ENCODE measurements at places on chromosomes 7 and 10. TPM values are rescaled to one million over a fixed set of nuclear protein-coding genes. Genes with fewer than 3 reads are reported as not detected.

MMD2 gene
- polyA plus RNA-seq = not detected

PNLIPRP2 gene
- 0.41 TPM for polyA plus RNA-seq

SFTPD gene
- polyA plus RNA-seq = 1.5 TPM

DNA sequence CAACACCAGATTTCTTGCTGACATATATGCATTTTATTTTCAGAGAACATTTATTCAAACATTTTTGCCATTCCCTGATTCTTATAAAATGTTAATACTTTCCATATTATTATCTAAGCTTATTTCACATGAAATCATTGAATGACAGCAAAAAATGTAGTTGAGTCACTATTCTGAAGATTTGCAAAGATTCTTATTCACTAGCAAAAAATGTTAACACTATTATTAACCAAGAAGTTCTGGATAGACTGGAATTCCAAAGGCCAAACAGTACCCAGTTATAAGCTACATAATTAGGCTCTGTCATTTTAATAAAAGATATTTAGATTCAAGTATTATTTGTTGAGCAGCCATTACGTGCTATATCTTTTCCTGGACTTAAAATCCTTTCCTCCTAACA, 4.3 kb downstream of the GSTO2 start:
- DNase-seq = no peak

DNA sequence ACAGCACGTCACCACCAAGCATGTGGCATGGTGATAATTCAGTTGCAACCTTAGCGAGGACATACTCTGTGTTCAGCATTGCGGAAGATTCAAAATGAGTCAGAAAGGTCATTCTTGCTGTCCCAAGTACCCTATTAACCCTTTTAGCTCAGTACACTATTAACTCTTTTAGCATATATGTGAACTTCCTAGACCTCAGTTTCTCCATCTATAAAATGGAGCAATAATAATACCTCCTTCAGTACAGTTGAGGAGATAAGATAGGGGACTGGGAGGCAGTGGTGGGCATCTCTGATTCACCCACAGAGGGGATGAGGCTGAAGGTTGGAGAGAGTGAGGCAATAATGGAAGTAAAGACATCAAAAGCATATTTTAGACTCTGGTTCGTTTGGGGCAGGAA, 67.3 kb downstream of the XRCC2 start:
- no peak for DNase-seq

DNA sequence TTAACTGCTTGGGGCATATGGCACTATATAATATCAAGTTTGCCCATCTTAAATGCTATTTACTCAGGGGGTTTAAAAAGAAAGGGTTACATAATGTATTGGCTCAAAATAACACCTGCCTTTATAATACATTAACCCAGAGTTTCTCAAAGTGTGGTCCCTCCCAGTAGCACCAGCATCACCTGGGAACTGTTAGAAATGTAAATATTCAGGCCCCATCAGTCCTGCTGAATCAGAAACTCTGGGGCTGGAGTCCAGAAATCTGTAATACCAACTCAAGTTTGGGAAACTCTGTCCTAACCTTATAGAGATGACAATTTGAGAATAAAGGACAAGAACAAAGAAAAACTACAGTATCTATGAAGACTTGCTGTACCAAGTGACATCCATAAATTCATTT, 270.7 kb downstream of the PARD3 start:
- no peak for DNase-seq

DNA sequence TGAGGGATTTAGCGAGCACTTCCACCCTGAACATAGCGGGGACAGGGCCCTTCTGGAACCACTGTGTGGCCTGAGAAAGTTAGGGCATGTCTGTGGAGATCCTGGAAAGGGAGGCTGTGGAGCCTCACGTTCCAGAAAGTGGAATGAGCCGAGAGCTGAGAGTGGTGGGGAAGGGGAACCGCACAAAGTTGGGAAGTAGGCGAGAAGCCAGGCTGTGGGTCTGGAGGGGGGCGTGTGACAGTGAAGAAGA, 10.4 kb upstream of the PAX2 start:
- DNase-seq = no peak

DNA sequence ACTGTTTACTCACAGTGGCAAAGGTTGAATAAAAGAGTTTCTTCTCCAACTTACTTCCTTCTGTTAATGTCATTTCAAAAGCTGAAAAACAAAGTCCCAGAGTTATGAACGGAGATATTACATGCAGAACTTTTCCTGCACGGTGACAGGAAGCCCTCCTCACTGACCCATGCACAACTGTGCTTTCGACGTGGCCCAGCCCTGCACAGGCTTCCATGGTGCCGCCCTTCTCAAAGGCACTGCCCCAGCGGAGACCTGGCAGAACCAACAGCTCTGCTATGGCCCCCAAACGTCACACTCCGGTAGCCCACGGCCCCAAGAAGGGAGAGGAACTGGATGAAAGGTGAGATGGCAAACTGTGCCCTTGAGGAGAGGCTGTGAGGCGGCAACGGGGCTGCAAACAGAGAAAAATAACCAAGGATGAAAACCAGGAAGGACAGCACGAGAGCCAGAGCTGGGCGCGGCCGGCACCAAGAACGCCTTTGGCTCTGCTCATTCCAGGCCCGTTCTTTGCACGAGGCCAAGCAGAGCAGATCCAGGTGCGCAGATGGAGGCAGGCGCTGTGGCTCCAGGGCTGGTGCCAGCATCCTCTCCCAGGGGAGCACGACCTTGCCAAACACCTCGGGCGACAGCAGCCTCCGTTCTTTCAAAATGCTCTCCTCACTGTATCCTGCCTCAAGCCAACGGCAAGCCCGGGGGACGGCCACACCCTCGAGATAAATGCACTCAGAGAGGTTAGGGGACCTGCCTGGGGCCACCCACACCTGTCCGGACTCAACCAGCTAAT, 7.0 kb upstream of the FUOM start:
- no peak for DNase-seq

DNA sequence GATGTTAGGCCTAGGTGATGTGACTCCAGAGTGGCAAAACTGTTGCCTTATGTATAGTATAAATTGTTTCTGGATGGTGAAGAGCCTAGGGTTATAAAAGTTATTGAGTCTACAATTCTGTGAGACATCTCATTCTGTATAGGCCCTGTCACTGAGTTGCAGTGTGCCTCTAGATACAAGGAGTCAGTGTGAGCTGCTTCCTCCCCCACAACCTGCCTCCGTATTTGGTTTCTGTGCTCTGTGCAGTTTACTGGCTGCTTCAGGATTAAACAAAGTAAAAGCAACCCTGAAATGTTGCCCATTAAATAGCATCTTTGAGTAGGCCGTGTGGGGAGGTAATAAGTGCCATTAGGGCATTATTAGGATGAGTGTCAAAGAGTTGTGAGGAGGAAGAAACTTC, 1.9 kb upstream of the IFRD1 start:
- DNase-seq = no peak

Measured in muscle of arm (tissue), 14 donors.